ENCODE measurements at places on chromosomes 4 and X. TPM values are rescaled to one million over a fixed set of nuclear protein-coding genes. Genes with fewer than 3 reads are reported as not detected.

GRCh38 chr4:104073229-104073628, 353.4 kb upstream of the TACR3 start:
- no peak for DNase-seq

Gene KDR
- polyA plus RNA-seq: 57.5 TPM

Gene EFHC2
- polyA plus RNA-seq: 0.68 TPM

GRCh38 chrX:150761819-150762216, 68.6 kb downstream of the MTMR1 start:
- no peak for DNase-seq

GRCh38 chrX:10244915-10245622, 88.3 kb downstream of the CLCN4 start:
- DNase-seq: no peak

Gene CTAG1B
- polyA plus RNA-seq: not detected

DNA sequence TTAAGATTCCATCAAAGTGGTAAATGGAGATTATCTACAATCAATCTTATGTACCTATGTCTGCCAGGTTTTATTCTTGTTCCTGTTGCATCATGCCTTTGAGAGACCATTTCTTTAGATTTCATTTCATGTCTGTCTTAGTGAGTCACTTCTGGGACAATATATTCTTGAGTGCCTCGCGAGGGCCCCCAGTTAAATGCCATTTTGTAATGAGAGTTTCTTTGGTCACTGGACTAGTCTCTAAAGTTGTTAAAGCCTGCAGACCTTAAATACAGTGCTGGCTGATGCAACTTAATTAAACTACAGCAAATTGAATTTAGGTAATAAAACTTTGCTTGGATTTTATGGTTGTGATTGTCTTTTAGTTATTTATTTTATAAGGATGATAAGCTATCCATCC, 87.2 kb upstream of the PITX2 start:
- no peak for DNase-seq

Gene SNX25
- 24.8 TPM for polyA plus RNA-seq

Measured in left renal pelvis (tissue), 4 donors.